ENCODE measurements at places on chromosomes 3 and 15.

GRCh38 chr3:14801668-14802380, 16.9 kb upstream of the FGD5 start:
- no peak for DNase-seq

DNA sequence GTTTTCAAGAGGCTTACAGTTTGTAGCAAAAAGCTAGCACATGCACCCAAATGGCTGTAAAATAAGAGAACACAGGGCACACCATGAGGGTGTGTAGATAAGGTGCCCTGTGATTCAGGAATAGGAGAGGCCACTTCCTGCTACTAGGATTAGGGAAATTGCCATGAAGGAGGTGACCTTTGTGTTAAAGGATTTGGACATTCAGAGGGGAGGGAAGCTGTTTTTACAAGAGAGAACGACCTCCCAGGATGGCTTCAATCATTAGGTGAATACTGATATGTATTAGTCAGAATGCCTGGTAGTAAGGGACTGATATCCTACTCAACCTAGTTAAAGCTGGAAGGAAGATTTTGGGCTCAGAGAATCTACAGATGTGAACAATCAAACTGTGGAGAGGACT, 35.7 kb upstream of the ABHD17C start:
- no peak for DNase-seq

DNA sequence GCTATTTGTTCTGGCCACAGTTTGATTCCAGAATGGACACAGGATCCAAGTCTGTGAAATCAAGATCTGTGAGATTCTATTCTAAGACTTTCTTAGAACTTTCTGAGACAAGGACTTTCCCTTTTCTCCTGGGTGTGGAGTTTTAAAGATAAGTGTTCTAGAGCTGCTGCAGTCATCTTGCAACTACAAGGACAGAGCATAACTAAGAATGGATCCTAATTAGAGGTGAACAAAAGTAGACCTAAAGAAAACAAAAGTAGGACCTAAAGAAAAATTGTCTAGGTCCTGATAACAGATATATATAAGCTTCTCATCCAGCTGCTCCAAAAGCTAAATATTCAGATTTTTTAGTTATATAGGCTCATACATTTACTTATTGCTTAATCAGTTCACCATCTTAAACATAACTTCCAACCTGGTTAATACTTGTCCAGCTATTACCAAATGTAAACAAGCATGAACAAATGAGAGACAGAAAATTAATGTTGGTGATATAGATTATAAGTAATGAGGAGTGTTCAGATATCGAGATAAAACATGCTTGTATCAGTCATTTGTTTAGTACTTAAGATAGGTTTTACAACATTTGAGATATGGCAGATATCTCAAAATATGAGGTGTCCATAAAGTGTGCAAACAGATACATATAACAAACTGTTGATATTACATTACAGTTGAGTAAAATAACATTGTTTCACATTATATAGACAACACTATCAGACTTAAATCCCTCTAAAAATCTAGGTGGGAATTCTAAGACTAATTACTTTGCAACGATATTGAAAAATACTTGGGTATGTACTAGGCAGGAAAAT, 75.1 kb downstream of the CD200 start:
- DNase-seq, result no peak

DNA sequence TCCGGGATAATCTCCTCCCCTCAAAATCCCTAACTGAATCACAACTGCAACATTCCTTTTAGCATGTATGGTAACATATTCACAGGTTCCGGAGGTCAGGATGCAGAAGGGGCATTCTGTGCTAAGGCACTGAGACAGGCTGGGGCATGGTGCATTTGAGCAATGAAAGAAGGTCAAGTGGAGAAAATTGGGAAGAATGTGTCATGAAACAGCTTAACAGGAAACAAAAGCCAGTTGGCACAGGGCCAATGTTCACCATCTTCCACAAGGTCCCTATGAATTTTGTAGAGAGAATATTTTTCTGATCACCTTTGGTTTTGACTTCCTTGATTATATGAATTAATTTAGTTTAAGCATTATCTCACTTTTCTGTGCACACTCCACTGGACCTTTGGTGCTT, 587.7 kb upstream of the NR2F2 start:
- no peak for DNase-seq

DNA sequence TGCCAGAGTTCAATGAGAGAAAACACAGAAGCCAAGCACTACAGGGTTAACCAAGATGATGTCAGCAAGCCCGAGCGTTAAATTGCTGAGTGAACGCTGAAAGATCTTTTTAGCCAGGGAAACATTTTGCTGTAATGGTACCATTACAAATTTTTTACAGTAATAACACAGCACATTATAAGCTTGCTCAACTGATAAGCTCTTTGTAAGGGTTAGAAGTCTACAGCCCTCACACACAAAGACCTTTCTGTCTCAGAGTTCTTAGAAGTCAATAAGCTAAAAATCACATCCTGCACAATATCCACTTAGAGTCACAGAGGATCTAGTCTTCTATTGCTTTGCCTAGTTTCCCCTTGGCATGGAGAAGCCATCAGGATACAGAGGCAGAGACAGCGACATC, 29.9 kb downstream of the CHSY1 start:
- DNase-seq, result no peak

DNA sequence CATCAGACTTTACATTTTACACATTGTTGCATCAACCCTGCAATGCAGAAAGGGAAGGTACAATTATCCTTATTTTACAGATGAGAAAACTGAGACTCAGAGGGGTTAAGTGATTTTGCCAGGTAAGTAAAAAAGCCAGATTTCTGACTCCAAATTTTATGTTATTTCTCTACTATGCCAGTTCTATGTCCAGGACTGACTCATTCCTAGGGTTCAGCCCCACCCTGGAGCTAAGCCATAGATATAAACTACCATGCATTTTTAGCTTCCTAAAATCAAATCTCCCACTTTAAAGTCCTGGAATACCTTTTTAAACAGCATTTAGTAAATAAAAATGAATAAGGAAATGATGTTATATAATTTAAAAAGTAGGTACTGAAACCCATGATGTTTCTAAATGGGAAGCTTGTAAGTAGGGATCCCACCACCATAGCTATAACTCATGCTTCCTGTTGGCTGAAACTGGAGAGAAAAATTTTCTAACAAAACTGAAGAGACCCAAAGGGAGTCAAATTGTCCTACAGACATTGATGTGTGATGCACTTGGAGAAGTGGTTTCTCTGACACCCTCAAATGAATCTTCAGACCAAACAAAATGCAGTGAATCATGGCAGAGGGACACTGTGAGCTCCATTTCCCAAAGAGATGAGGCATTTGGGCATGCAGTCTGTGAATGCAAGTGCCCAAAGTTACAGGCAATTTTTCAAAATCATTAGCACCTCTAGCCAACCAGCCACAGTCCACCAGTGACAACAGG, 301.7 kb upstream of the UMPS start:
- DNase-seq, result no peak
